ENCODE measurements at places on chromosomes 5 and 9. TPM values are rescaled to one million over a fixed set of nuclear protein-coding genes. Genes with fewer than 3 reads are reported as not detected.

Gene LCN1
- not detected for total RNA-seq

Gene FUT7
- total RNA-seq = not detected

Gene PCDHB13
- 3.3 TPM for total RNA-seq

Gene C5orf63
- 1.6 TPM for total RNA-seq

Gene CAVIN4
- total RNA-seq = 4.6 TPM

Gene PDE6A
- 0.06 TPM for total RNA-seq

Gene TRIP13
- total RNA-seq = 25.1 TPM

Gene SHISAL2B
- not detected for total RNA-seq

Gene SYNPO
- 7.1 TPM for total RNA-seq

Gene TAF11L9
- total RNA-seq = not detected

Gene ASS1
- total RNA-seq = 42.4 TPM

Gene COL27A1
- total RNA-seq = 2.6 TPM

Gene PCDHA8
- total RNA-seq = not detected

Gene TERT
- total RNA-seq = not detected

Gene NUDT2
- 19.1 TPM for total RNA-seq

Gene ORM2
- total RNA-seq = not detected

Gene TIGD6
- 4.5 TPM for total RNA-seq
